ENCODE measurements at places on chromosomes 16 and 17.

DNA sequence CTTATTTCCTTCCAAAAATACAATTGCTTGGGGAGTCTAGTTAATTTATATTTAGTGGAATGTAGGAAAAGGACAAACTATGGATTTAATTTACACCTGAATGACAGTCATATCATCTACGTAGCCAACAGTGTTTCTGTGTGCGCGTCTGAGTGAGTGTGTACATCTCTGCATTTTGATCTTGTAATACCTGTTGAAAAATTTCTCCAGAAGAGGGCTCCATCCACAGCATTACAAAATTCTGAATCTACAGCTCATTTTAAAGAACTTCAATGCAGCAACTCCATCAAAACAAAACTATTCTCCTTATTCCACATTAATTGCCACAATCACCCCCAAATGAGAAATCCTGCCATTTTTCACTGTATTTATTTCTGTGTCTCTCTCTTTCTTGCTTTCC is 3.9 kb downstream of the CDH13 start:
- peak; percentile 47 for DNase-seq

DNA sequence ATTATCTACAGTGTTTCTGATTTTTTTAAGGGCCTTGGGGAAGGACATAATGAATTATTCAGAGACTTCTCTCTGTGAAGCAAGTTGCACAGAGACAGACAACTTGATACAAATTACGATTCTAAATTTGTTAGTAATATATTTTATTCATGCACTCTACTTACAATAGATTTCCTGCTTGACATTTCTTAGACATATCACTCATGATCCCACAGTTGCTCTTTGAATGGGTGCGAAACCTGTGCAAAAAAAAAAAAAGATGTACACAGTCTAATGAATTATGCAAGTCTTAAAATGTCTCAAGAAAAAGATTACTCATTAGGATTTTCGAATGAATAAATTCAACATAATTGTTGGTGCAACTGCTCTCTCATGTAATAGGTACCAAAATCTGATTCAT is 254.8 kb downstream of the PRKCA start:
- no peak for DNase-seq

DNA sequence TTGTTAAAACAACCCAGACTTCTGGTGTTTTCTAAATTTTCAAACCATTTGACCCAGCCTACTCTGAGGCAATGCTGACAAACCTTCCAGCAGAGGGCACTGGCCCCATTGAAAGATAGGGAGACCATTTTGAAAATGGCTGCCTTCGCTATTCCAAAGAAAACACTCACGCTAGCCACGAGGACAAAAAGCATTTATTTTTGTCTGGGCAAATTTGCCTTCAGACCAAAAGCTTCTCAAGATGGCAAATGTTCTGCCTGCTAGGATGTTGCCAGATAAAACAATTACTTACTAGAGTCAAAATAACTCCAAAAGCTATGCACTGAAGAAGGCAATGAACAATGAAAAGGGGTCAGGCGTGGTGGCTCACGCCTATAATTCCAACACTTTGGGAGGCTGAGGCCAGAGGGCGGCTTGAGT is 296.7 kb upstream of the IRX5 start:
- peak; percentile 1 for DNase-seq

- DNase-seq: no peak
These were observed 175.0 kb downstream of the SPECC1 start for GRCh38 chr17:20184181-20184580.

- DNase-seq: no peak
These were observed 101.4 kb upstream of the HLF start for GRCh38 chr17:55163408-55163807.

DNA sequence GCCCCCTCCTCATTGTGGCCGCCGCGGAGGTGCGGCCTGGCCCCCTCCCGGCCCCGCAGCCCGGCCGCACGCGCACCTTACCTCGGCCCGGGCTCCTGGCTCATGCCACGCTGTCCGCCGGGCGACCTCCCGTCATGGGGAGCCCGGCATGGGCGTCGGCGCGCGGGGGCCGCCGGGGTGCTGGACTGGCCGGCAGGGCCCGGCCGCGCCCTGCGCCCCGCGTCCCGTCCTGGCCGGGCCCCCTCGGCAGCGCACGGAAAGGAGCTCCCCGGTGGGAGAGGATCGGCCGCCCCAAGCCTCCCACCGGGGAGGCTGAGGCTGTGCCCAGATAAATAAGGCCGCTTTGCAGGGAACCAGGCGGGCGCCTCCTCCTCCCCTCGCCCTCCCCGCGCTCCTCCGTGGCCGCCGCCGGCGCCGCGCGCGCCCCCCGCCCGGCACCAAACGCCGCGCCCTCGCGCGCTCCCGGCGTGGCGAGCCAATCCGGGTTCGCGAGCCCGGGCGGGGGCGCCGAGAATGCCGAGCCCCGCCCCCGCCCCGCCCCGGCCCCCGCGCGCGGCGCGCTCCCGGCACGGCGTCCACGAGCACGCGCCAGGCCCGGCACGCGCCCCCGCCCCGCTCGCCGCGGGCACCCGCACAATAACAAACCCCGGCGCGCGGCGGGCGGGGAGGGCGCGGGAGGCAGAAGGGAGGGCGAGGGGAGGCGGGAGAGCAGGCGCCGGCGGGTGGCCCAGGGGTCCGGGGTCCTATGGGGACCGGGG is at the start of gene FBXL16:
FBXL16 (minus strand) TSS at position 371 of the 758 bp plus-strand sequence. CDS start 8,396 bp downstream, outside the sequence.
- DNase-seq: no peak

GRCh38 chr16:4700380-4700996 is 7.1 kb downstream of the NUDT16L1 start:
- DNase-seq: no peak

DNA sequence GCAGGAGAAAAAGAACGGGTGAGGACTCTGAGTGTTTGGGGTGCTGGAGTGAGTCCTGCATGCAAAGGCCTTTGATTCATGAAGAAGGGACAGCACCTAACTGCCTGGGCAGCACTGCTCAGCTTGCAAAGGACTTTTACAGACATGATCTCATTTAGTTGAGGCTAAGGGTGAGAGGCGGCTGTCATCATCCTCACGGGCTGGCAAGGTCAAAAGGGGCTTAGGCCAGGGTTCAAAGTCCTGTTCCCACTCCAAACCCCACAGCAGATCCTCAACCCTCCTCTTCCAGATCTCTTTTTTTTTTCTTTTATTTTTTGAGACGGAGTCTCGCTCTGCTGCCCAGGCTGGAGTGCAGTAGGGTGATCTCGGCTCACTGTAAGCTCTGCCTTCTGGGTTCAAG is 4.8 kb downstream of the RHBDF2 start:
- DNase-seq: no peak

DNA sequence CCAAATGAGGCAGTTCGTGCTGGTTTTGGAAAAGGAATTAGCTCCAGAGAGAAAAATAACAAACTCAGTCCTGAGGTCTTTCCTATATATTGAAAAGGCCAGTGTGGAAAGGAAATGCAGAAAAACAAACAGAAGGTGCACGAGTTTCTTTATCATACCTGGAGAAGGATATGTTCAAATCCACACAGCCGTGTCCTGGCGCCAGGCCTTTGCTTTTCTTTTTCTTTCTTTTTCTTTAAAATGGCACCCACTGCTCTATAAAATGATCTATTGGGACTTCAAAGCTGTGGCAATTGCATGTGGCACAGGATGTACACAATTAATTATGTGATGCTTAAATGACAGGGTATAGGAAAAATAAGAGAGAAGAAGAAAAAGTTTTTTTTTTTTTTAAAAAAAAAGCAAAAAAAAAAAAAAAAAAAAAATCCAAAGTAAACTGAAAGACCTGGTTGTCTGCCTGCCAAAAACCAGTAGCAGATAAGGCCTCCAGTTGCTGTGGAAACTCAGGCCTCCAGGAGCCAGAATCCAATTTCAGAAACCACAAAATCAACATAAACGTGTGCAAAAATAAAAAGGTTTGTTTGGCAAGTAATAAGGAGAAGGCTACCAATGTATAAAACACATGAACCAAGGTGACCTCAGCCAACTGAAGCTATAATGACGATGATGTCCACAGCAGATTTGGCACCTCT is 957.6 kb upstream of the SOX9 start:
- no peak for DNase-seq

DNA sequence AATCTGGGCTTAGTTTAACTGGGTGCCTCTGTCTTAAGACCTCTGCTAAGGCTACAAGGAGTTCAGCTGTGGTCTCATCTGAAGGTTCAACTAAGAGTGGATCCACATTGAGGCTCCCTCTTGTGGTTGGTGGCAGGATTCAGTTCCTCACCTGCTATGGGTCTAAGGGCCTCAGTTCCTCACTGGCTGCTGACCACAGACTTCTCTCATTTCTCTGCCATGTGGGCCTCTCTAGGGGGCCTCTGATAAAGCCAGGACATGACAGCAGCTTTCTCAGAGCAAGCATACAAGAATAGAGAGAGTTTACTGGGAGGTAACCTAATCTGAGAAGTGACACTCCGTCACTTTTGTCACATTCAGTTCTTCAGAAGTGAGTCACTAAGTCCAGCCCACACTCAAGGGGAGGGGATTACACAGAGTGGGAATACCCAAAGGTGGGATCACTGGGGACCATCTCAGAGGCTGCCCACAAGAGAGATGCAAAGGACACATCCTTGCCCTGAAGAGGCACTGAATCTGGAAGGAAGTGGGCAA is 19.2 kb upstream of the ABAT start:
- DNase-seq: no peak

GRCh38 chr16:68031951-68032350 is 8.9 kb downstream of the DUS2 start:
- DNase-seq: no peak

DNA sequence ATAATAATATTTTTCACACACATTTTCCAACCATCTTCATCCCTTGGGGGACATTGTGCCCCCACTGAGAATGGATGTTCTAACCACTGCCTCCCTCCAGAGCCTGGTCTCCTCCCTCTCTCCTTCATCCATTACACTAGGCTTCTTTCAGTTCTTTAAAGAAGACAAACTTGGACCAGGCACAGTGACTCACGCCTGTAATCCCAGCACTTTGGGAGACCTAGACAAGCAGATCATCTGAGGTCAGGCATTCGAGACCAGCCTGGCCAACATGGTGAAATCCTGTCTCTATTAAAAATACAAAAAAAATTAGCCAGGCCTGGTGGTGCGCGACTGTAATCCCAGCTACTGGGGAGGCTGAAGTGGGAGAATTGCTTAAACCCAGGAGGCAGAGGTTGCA is 6.5 kb downstream of the ALOX15 start:
- DNase-seq: peak; percentile 33

- DNase-seq: no peak
These were observed 86.0 kb upstream of the DYNLRB2 start for GRCh38 chr16:80454802-80455201.

- DNase-seq: no peak
These were observed 16.7 kb upstream of the MTMR4 start for GRCh38 chr17:58531122-58531521.
